Left renal cortex interstitium (tissue), 4 donors: ENCODE measurements at places on chromosomes 3 and 15.

DNA sequence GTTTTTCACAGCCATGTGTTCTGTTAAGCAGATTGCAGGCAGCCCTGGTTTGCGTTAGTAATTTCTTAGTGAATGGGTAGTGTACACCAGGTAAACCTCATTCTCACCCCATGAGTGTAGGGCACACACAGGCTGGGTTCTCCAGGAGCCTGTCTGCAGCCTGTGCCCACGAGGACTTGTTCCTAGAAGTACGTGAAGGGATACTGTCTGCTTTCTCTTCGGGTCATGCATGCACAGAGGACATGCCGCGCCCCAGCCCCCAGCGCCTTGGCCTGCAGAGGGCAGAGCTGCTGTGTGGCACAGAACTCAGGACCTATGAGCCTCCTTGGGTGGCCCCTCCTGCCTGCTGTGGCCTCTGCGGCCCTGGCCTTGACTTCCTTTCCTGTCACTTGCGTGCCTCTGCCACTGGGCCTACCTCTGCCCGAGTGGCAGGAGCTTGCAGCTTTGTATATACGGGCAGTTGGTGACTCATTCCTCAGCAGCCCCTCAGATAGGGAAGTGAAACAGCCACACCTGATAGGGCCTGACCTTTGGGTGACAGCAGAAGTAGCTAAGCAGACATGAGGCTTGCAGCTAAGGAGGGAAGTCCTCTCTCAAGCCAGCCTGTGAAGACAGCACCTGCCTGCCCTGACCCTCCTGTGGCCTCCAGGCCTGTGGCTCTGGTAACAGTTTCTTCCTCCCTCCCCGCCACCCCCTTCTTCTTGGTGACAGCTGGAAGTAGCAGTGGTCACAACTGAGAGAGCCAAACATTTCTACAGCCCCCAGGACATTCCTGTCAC is 19.5 kb downstream of the PPCDC start:
- DNase-seq = no peak

- peak; percentile 72 for DNase-seq
Measured at GRCh38 chr15:29103824-29104565, 165.6 kb downstream of the NSMCE3 start.

GRCh38 chr3:136142592-136142991 is 53.5 kb downstream of the MSL2 start:
- DNase-seq = no peak

- no peak for DNase-seq
Measured at GRCh38 chr3:132001999-132002398, 32.8 kb downstream of the CPNE4 start.

GRCh38 chr3:142117056-142117851 is 32.1 kb downstream of the TFDP2 start:
- DNase-seq = no peak

GRCh38 chr3:157807280-157807679 is 298.9 kb downstream of the SHOX2 start:
- no peak for DNase-seq

GRCh38 chr3:32448686-32449474 is 53.8 kb downstream of the CMTM6 start:
- DNase-seq = no peak

GRCh38 chr15:72342385-72342784 is 22.4 kb upstream of the CELF6 start:
- DNase-seq = no peak

DNA sequence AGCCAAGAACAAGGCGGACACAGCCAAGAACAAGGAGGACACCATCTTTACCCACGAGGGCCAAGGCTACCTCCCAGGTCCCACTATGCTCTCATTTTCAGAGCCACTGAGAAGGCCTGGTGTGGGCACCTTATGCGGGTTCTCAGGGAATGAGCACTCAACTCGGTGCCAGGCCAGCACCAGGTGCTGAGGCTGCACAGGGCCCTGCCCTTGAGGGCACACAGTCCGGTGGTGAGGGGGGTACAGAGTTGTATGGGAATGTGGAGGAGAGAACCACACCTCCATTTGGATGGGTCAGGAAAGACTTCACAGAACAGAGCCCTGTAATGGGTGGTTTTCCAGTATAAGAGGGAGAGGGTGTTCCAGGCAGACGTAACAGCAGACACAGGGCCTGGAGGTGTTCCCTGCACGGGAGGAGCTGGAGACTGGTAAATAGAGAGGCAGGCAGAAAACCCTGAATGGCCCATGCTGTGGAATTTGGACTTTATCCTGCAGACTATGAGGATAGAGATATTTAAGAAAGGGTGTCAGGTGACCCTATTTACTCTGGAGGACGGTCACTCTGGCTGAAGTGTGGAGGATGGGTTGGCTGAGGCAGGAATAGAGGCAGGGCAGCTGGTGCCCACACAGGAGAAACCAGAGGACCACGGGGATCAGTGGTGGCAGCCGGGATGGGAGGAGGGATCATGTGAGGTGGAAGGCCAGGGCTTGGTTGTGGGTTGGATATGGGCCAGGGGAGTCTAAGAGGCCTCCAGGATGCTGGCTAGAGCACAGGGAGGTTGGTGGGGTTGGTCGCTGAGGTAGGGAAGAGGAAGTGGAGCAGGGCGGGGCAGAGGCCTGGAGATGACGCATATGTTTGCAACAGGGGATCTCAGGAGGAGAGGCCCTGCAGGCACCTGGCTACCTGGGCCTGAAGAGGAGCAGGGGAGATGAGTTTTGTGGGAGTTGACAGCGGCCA is 34.6 kb downstream of the CRABP1 start:
- DNase-seq = no peak

DNA sequence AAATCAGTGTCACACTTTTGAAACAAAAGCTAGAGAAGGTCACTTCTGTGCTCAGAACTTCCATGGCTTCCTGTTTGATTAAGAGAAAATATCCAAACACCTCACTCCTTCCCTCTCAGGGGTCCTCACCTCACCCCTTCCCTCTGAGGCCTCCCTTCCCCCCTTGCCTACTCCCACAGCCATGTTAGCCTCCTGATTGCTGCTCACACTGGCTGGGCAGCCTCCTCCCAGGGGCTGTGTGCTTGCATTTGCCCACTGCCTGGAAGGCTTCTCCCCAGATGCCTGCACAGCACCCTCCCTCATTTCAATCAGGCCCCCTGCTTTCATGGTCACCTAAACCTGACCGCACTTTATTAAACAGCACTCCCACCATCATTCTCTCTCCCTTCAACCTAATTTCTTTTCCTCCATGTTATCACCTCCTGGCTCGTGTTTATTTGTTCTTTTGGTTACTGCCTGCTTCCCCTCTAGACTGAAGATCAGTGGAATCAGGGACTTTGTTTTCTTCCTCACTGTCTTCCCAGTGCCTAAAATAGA is 10.4 kb downstream of the BOC start:
- no peak for DNase-seq

- DNase-seq = no peak
Measured at GRCh38 chr3:157393113-157393512, 43.5 kb upstream of the PTX3 start.

- DNase-seq = no peak
Measured at GRCh38 chr3:184496933-184497332, 64.7 kb upstream of the EPHB3 start.

DNA sequence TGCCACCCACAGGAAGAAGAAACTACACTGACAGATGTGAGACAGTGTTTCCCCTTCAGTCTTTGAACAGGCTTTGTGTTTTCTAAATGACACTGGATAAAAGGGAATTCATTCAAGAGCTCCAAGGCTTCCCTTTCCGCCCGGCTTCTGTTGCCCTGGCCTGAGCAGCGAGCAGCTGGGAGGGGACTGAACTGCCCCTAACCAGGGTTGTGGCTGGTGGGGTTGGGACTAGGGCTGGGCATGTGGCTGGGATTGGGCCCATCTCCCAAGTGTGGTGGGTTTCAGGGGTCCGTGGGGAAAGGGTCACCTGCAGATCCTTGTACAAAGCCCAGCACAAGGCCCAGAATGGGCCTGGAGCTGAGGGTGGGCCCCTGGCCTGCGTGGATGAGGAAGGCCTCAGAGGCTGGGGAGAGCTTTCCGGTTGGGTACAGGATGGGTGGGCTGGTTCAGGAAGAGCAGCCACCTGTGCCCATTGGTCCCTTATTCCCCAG is 10.4 kb downstream of the VILL start:
- DNase-seq = no peak

DNA sequence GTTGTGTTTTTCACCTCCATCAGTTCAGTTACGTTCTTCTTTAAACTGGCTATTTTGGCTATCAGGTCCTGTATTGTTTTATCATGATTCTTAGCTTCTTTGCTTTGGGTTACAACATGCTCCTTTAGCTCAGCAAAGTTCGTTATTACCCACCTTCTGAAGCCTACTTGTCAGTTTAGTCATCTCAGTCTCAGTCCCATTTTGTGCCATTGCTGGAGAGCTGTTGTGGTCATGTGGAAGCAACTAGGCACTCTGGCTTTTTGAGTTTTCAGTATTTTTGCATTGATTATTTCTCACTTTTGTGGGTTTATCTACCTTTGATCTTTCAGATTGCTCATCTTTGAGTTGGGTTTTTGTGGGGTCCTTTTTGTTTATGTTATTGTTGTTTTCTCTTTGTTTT is 151.3 kb downstream of the CFAP20DC start:
- DNase-seq = no peak

- no peak for DNase-seq
Measured at GRCh38 chr3:184351511-184352148, 9.8 kb downstream of the CLCN2 start.

DNA sequence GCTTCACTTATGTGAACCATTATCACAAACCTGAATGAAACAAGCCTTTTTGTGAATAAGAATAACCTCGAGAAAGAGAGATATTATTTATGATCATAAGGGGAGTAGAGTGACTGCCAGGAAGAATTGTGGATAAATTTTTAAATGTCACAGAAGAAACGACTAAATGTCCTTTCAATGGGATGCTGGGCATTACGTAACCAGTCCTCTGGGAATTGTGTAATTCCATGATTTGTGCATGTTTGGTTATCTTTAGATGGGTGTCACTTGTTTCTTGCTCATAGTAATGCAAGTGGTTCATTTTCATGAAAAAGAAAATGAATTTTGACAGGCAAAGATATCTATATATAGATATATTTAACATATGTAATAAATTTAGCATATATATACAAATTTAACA is 379.5 kb upstream of the AGTR1 start:
- no peak for DNase-seq

DNA sequence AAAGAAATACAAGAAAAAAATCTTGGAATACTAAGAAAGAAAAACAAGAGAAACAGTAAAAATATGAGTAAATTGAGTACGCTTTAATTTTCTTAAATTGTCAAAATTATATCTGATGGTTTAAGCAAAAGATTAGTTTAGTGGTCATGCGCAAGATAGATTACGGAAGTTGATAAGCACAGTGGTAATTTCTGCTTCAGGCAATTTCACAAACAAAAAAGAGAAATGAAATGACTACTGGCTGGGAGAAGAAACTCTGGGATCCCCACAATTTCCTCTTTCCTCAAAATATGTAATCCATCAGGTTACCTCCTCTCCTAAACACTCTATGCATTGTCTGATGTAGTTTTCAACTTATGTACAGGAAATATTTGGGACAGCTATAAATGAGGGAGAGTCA is 9.0 kb downstream of the MYD88 start:
- DNase-seq = no peak

DNA sequence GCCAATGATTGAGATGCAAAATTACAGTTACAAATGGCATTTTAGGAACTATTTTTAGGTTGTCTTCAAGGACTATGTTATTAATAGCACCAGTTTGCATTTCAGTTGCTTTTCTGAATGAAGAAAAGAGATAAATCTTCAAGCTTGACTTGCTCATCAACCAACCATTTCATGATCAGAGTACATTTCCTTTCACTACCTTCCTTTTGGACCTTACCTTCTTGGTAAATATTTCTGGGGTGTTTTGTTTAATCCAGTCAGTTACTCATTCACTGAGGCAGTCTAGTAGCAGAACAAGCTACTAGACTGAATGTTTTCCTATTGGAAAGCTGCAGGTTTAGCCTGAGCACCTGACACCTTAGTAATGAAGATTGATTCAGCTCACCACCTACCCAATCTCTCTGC is 8.2 kb downstream of the SLC27A2 start:
- no peak for DNase-seq

GRCh38 chr3:188888321-188889053 is 283.3 kb upstream of the TPRG1 start:
- DNase-seq = no peak

DNA sequence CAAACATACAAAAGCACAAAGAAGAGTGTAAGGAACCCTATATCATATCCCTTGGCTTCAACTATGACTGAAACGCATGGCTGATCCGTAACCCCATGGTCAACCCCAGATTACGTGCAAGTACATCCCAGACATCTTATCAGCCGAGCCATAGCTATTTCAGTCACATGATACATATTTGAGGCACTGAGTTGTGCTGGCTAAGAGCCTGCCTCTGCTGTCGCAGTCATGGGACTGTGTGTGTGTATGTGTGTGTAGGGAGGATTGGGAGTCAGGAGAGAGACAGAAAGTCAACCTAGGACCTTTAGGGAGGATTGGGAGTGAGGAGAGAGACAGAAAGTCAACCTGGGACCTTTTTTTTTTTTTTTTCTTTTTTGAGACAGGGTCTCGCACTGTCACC is 8.4 kb downstream of the ST6GAL1 start:
- DNase-seq = no peak

- no peak for DNase-seq
Measured at GRCh38 chr15:68789534-68790241, 31.0 kb downstream of the ANP32A start.

- no peak for DNase-seq
Measured at GRCh38 chr3:117557464-117558090, 848.0 kb downstream of the TUSC7 start.

DNA sequence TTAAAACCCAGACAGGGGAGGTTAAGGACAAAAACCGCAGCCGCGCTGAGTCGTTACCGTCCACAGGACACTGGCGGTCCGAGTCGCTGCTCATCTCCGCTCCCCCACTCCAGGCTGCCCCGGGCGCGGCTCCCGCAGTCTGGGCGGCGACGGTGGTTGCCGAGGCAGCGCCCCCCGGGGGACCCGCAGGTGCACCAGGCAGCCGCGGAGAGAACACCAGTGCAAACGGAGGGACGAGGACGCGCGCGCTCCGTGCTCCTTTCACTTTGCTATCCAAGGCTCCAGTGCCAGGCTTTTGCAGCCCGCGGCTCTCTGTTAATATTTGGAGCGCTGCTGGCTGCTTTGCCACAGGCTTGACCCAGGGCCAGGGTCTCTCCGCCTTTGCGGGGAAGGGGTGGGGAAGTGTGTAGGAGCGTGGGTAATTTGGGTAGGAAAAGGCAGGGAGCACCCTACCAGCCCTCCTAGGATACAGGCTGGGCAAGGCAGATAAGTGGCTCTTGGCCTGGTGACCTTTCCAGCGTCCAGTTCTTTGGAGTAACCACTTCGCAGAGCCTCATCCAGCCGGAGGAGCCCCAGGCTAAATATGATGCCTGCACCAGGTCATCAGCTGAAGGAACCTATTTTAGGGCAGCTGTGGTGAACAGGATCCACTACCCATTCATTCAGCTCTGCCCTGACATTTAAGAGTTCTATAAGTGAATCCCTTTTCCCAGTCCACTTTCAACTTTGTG is at the start of gene GADL1:
Gene GADL1 (minus strand): TSS at position 141 of the 731 bp plus-strand sequence. CDS start 47 bp downstream, at position 94.
- DNase-seq = peak; percentile 29
